ENCODE measurements at places on chromosomes 6 and 20.

DNA sequence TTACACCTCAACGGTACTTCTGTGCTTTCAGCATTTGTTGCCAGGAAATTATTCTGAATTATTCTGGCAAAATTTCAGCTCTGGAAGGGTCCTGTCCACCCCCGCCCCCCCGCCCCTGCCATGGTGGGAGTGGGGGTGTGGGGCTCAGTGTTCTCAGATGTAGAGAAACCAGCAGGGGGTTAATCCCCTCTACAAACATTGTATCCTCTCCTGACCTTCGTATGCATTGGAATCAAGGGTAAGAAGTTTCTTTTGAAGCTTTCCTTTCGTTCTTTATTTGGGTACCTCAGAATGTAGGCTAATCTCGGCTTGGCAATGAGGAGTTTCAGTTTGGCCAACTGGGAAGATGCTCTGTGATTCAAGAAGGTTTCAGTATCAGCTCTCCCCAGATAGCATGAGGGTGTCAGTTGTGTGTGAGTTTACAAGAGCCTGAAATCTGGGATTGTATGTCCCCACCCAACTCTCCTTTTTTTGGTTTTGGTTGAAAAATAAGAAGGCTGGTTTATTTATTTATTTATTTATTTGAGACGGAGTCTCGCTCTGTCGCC, 25.5 kb upstream of the OLIG3 start:
- no peak for DNase-seq

DNA sequence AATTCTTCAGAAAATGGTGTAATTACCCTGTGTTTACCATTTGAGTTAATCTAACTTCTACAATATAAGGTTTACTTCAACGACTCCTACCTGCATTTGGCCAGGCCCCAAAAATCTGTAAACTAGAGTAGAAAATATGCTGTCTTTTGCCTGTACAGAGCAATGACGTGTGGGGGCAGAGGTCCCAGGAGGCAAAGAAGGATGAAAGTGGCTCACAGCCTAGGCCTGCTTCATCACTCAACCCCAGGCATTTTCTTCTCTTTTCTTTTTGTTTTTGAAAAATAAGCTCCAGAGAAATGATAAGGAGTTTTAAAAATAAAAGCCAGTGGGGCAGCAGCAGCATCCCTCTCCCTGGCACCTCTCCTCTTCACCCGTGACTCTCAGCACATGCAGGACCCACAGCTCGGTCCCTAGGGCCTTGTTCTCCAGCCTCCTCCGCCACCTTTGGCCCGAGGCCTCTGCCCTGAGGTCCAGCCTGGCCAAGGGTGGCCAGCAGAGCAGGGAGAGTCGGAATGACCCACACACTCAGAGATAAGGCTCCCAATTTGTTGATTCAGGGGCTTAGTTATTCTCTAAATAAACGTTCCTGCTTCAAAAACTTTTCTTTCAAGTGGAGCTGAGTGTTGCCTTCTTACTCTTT, 310.3 kb upstream of the RNF24 start:
- no peak for DNase-seq

GRCh38 chr6:51934098-51934497, 153.3 kb downstream of the PKHD1 start:
- DNase-seq: peak; percentile 2

- DNase-seq: peak; percentile 22
Observed at GRCh38 chr20:49290608-49291191, 12.8 kb upstream of the ZNFX1 start.

GRCh38 chr20:46850416-46850815, 44.2 kb upstream of the EYA2 start:
- no peak for DNase-seq

- no peak for DNase-seq
Observed at GRCh38 chr6:132790450-132790849, 8.0 kb downstream of the SLC18B1 start.

DNA sequence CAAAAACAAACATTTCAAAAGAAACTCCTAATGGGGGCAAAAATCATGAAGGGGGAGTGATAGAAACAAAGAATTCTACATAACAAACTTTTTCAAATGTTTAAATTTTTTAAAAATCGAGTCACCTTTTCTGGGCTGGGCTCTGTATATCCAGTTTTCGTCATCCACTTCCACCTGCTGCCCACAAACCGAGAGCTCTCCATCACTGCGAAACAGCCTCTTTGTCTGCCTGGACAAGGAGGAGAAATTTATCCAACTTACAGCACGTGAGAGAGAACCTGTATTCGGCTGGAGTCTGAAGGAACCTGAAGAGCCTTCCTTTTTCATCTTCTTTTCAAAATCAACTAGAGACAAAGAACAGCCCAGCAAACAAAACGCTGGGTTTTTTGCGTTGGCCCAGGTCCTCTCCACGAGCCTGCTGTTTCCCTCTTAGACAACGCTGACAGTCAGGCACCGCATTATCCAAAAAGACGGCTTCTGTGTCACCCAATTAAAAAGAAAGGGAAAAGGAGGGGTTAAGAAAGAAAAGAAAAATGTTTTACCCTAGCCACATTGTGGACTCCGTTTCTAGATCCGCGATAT, 72.4 kb upstream of the NHSL1 start:
- DNase-seq: no peak

- DNase-seq: peak; percentile 86
Observed at GRCh38 chr20:4973330-4974097, 27.8 kb downstream of the SLC23A2 start.

- no peak for DNase-seq
Observed at GRCh38 chr20:59984541-59984940, 26.3 kb downstream of the CDH26 start.

GRCh38 chr6:106705156-106705555, 75.8 kb downstream of the QRSL1 start:
- DNase-seq: no peak

- no peak for DNase-seq
Observed at GRCh38 chr20:8740265-8740664, 328.6 kb upstream of the PLCB4 start.

DNA sequence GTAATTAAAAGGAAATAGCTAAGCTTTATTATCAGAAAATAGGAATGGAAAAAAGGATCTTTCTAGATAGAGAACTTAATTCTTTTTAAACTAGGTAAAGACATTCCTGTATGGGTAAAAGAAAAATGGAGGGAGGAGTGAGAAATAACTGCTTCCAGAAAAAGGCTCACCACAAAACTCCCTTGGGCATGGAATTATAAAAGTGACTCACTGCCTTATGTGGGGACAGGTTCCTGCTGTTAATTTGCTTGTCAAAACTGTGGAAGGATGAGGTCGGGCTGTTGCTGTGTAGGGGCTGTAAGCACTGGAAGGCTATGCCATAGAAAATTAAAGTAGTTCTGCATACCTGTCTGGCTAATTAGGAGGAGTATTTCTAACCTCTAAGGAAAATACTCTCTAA, 158.7 kb downstream of the UBE3D start:
- DNase-seq: peak; percentile 79

GRCh38 chr6:79453558-79454042, 83.6 kb downstream of the LCA5 start:
- DNase-seq: no peak

DNA sequence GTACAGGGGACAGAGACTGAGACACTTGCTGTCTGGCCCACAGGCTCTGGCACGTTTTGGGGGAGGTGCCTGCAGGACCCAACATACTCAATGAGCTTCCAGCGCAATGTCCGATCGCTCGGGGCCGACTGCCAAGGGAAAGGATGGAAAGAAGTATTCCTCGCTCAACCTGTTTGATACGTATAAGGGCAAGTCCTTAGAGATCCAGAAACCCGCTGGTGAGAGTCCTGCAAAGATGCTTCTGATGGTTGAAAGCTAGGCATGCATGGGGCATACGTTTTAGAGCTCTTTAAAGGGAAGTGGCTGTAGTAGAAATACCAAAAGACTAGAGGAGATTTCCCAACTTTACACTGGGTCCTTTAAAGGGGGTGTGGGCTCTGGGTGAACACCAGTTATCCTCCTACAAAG, 2.2 kb downstream of the PRRC2A start:
- DNase-seq: no peak

DNA sequence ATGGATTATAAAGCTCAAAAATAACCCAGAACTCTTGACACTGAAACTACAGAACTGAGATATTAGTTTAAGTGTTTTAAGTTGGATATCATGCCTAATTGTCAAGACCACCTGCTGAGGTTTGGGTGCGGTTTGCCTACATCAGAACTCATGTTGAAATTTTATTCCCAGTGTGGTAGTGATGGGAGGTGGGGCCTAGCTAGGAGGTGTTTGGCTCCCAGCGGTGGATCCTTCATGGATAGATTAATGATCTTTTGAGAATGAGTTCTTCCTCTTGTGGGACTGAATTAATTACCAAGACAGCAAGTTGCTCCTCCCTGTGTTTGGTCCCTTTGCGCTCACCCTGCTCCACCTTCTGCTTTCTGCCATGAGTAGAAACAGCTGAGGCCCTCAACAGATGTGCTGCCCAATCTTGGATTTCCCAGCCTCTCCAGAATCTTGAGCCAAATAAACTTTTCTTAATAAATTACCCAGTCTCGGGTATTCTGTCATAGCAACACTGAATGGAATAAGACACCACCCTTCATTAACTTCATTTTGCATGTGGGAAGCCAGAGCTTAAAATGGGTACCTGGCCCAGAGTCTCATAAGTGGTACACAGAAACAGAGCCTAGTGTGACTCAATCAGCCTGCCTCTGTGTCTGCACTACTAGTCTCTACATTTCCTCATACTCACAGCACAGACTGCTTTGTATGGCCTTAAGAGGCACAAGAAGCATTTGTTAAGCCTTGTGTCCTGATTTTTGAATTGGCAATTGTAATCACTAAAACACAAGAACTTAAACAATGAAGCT, 158.4 kb downstream of the IBTK start:
- DNase-seq: no peak

GRCh38 chr6:134909701-134910592, 40.0 kb downstream of the ALDH8A1 start:
- DNase-seq: no peak

DNA sequence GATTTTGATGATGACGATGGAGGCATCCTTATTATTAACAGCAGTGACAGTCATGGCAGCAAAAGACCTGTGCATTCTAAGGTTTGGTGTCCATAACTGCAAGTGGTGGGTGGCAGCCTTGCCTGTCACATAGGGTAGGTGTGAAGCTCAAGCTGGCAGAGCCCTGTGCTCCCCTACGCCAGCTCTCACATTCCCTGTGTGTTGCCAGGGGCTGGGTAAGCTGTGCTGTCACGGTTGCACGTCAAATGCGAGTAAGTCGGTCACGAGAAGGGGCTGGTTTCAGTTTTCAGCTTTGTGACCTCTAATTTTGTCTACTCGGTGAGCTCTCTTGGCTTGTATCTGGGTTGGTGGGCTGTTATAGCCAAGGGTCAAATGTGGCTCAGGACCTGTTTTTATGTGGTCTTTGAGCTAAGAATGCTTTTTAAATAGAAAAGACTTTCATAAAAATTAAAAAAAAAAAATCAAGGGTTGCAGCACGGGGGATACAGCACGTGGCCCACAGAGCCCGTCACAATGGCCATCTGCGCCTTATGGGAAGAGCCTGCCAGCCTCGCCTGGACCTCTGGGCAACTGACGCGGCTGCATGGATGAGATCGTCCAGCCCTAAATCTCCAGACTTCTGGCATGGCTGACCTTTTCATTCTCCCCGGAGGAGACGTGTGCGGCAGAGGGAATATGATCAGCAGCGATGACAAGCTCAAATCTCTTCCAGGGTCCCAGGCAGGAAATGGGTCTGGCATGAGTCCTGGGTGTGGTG, 148.5 kb downstream of the PHACTR3 start:
- no peak for DNase-seq

- no peak for DNase-seq
Observed at GRCh38 chr20:22629447-22629846, 45.1 kb upstream of the FOXA2 start.

- DNase-seq: no peak
Observed at GRCh38 chr20:57995381-57995977, 233.0 kb downstream of the ANKRD60 start.

GRCh38 chr6:105757512-105758200, 328.5 kb upstream of the PRDM1 start:
- DNase-seq: no peak

GRCh38 chr6:31727034-31727716, 1.9 kb downstream of the DDAH2 start:
- DNase-seq: no peak

DNA sequence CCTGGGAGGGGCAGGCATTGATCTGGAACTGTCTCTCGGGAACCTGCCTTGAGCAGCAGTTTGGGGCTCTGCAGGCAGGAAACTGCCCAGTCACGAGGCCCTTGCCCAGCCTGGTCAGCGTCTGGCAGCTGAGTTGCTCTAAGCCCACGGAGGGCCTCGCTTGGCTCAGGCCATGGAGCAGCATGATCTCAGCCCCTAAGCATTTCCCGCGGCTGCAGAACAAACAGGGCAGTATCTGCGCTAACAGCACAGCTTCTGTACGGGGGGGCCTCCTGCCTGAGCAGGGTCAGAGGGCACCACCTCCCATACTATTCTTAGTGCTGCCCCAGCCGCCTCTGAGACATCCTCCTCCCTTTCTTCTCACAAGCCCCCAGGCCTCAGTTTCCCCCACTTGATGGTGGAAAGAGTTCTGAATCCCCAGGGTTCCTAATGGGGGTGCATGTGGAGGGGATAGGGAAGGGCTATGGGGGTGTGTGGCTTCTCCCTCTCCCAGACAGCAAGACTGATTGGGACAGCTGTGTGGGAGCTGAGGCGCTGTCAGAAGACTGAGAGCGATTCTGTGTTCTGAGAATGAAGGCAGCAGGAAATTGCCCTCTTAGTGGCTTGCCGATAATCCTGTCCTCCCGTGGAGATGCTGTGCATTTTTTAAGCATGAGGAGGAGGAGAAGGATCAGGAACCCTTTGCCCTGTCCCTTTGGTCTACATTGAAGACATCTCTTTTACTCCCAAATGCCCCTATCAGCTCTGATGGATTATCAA, 46.4 kb downstream of the MOCS1 start:
- peak; percentile 98 for DNase-seq

- peak; percentile 59 for DNase-seq
Observed at GRCh38 chr6:35496036-35496840, 641 bp downstream of the TEAD3 start.

DNA sequence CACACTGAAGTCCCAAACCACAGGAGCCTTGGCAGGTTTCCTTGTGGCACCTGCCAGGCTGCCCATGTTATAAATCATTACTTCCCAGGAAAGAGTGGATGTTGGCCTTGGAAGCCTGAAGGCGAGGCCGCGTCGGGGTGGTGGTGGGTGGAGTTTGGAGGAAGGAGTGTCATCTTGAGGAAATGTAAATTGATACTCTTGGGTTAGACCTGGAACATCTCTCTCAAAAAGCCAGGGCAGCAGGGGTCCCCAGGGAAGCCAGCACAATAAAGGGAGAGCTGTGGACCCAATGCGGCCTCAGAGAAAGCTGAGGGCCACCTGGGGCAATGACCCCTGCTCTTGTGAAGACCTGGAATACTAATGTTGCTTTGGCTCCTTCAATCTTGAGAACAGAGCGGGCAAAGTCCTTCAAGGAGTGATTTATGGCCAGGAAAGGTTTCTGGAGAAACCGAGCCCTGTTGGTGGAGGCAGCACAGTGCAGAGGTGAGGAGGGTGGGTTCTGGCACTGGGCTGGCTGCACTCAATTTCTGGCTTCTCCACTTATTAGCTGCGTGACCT, 26.3 kb upstream of the TRAF3IP2 start:
- no peak for DNase-seq

GRCh38 chr6:5206920-5207561, 53.7 kb downstream of the LYRM4 start:
- no peak for DNase-seq

All from EL (cell line).